ENCODE measurements at places on chromosomes 16 and 17.

- DNase-seq: no peak
Measured at GRCh38 chr17:30997270-30997669, 26.4 kb downstream of the RNF135 start.

- no peak for DNase-seq
Measured at GRCh38 chr16:57304169-57305061, 19.9 kb upstream of the PLLP start.

GRCh38 chr16:22291860-22292318, 5.3 kb upstream of the POLR3E start:
- DNase-seq: no peak

DNA sequence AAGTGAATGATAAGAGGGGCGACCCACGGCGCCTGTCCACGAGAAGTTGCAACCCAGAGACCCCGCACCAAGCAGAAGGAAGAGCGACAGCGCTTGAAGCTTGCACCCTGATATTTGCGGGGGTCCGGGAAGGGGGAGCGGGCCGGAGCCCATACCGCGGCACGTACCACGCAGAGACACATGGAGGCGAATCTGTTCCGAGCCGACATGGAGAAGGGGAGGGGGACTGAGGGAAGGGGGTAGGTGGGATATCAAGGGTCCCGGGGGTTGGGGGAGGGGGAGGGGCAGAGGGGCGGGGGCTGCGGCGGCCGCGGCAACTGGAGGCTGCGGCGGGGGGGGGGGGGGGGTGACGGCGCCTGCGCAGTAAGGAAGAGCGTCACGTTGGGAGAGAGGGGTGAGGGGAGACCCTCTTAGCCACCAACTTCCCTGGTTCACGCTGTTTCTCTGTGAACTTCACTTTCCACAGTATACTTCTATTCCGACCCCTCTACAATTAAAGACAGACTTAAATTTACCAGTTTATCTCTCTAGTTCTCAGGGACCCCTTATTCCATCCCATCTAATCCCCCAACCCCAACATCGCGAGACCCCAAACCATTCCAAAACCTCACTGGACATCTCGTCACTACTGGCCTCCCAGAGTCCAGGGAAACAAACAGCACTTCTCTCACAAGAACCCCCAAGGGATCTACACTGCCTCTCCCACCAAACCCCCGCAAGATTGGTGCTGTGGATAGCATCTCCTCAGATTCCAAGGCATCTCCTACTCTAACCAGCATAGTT, 8.0 kb downstream of the DLG4 start:
- DNase-seq: no peak

DNA sequence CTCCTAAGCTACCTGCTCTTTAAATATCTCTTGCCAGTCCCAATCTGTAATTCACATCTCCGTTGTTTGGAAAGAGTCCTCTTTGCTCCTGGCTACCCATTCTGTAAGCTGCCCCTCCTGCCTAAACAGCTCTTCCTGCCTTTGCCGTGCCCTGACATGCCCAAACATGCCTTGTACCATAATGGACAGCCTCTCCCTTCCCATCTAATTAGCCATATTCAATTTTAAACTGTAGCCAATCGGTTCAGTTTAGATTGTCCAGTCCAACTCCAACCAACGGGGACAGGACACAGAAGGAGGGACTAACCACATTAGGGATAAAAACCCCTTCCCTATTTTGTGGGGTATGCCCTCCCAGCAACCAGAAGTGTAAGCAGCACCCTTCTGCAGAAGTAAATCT, 30.6 kb upstream of the CLEC3A start:
- no peak for DNase-seq

DNA sequence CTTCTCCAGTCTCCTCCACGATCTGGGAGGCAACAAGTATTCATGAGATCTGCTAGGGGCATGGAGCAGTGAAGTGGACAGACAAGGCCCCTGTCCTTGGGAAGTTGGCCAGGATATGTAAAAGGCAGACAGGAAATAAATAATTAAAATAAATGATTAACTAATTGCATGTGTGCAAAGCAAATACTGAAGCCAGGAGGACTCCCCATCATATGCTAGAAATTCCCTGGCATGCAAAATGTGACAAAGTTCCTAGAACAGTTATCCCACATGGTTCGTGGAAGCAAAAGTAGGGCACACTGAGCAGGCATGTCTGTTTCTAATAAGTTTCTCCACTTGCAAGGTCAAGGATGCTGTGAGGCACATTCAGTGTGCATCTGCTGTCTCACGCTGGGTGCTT, 86.8 kb downstream of the CDYL2 start:
- DNase-seq: no peak

- DNase-seq: no peak
Measured at GRCh38 chr16:55324285-55325079, 479 bp downstream of the IRX6 start.

- DNase-seq: no peak
Measured at GRCh38 chr17:19382531-19383444, 4.2 kb downstream of the MFAP4 start.

DNA sequence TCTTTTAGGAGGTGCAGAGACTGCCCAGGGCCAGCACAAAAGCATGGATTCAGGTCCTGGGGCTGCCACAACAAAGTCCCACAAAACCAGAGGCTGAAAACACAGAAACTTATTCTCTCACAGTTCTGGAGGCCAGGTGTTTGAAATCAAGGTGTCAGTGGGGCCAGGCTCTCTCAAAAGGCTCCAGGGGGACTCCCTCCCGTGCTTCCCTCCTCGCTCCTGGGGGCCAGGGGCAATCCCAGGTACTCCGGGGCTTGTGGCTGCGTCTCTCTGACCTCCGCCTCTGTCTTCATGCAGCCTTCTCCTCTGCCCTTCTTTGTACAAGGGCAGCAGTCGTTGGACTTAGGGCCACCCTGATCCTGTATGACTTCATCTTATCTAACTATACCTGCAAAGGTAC, 8.3 kb upstream of the RBFOX3 start:
- DNase-seq: no peak

GRCh38 chr17:32695864-32696263, 181.1 kb downstream of the MYO1D start:
- DNase-seq: no peak

- DNase-seq: no peak
Measured at GRCh38 chr17:21374441-21375161, 1.6 kb upstream of the KCNJ12 start.

DNA sequence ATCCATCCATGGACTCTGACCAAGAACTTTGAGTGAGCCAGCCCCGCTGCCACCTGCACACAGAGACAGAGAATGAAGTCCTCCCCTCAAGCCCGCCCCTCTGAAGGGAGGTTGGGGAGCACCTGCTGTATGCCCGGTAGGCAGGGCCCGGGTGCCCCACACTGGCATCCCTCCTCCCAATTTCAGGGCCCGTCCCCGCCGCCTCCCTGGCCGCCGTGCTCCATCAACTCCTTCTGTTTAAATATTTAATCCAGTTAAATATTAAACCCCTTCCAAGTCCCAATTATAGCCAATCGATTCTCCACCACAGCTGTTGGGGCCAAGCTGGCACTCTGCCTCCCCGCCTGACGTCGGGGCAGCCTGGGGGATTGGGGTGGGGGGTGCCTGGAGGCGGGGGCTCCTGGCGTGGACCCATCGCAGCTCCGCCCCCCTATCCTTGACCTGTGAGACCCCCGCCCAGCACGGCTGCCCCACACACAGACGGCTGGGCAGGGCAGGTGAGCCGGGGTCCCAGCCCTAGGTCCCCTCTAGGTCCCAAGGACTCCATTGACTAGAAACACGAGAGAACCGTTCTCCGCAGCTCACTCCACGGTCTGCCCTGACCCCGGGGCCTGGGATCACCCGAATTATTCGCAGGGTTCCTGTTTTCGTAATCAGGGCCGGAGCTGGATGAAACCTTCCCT, 18.0 kb upstream of the CACNA1H start:
- DNase-seq: no peak

- no peak for DNase-seq
Measured at GRCh38 chr17:8004899-8005298, 2.5 kb downstream of the GUCY2D start.

GRCh38 chr17:14268264-14268663, 31.6 kb upstream of the CDRT15 start:
- no peak for DNase-seq

- no peak for DNase-seq
Measured at GRCh38 chr16:57623251-57624043, 5.0 kb upstream of the ADGRG1 start.

DNA sequence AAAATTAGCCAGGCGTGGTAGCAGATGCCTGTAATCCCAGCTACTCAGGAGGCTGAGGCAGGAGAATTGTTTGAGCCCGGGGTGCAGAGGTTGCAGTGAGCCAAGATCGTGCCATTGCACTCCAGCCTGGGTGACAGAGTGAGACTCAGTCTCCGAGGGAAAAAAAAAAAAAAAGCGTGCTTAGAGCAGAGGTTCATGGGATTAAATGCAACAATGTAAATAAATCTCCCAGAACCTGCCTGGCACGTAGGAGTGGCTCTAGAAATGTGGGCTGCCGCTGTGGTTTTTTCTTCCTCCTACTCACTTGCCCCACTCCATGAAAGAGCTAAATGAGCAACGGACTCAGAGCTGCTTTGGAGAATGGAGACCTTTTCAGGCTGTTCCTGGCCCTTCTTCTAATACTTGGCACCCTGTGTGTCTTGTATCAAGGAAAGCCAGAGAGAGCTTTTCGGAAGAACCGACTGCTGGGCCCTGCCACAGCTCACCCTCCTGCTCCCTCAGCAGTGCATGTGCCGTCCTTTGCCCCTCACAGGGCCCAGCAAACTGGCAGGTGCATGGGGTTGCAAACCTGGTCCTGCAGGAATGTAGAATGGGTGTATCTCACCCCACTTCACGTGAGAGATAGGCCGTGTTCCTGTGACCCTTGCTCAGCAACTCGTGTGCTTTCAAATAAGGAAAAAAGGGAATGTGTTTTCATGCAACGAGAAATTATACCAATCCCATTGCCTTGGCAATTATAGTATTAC, 52.0 kb downstream of the LDHD start:
- no peak for DNase-seq

DNA sequence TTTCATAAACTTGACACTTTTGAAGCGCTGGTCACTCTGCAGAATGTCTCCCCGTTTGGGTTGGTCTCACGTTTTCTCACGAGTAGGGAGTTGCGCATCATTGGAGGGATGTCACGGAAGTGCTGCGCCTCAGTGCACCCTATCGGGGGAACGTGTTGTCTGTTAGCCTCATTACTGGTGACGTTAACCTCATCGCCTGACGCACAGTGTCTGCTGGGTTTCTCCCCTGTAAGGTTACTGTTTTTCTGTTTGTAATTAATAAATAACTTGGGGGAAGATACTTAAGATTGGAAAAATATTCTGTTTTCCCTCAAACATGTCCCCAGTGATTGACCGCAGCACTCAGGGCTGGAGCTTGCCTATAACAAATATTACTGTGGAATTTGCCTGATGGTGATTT, 26.7 kb downstream of the VAC14 start:
- DNase-seq: no peak

GRCh38 chr16:65260746-65261145, 138.9 kb upstream of the CDH11 start:
- no peak for DNase-seq

DNA sequence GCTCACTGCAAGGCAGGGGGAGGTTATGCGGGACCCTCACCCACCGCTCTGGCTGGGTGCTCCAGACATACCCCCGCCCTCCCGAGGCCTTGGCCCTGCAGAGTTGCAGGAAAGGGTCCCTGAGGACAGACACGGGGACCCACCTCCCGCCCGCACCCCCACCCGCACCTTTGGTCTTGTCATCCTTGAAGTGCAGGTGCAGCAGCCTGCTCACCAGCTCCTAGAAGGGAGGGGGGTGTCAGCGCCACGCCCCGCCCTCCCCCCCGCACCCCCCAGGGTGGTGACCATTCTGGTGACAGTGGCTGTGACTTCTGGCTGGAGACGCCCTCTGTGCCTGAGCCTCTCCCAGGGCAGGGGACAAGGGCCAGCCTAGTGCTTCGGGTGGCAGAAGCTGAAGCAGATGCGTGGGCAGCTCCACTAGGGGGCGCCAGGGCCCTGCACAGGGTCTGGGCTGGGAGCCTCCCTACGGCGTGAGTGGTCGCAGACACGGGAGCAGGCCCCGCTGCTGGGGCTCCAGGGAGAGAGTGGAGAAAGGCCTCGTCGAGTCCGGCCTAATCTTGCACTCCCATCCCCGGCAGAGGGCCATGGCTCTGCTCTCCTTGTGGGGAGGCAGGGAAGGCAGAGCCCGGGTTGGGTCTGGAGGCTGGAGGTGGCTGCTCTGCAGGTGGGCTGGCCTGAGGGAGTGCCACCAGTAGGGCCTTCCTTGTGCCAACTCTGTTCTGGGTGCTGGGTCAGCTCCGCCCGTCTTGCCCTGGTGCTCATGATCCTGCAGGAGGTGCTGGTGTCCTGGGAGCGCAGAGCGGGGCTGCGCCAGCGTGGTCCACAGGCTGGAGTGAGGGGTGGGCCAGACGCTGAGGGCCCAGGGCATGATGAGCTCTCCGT, 2.7 kb downstream of the CENPX start:
- DNase-seq: peak; percentile 63

Measured in NCI-H446 (cell line).